Stimulated activated CD4-positive, alpha-beta T cell treated with anti-CD3 and anti-CD28 coated beads, Interleukin-15, amount 100 ng/mL, for 1 hour (primary cell): ENCODE measurements at places on chromosomes 2 and 18.

GRCh38 chr2:240351088-240351741 is 84.2 kb upstream of the GPC1 start:
- no peak for DNase-seq

- DNase-seq = no peak
Measured at GRCh38 chr2:235170536-235171521, 219.0 kb downstream of the SH3BP4 start.

GRCh38 chr2:200300065-200300464 is 6.4 kb upstream of the SPATS2L start:
- DNase-seq = no peak

GRCh38 chr18:23881778-23882177 is 132.8 kb upstream of the TTC39C start:
- DNase-seq = no peak

DNA sequence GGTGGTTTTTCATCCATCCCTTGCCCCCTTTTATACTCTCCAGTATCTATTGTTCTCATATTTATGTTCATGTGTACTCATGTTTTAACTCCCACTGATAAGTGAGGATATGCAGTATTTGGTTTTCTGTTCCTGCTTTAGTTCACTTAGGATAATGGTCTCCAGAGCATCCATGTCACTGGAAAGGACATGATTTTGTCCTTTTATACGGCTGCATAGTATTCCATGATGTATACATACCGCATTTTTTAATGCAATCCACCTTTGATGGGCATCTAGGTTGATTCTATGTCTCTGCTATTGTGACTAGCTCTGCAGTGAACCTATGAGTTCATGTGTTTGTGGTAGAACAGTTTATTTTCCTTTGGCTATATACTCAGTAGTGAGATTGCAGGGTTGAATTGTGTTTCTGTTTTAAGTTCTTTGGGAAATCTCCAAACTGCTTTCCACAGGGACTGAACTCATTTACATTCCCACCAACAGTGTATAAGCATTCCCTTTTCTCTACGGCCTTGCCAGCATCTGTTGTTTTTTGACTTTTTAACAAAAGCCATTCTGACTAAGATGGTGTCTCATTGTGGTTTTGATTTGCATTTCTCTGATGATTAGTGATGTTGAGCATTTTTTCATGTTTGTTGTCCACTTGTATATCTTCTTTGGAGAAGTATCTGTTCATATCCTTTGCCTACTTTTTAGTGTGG is 420.2 kb downstream of the THSD7B start:
- no peak for DNase-seq

- no peak for DNase-seq
Measured at GRCh38 chr2:200302940-200303727, 3.4 kb upstream of the SPATS2L start.

- no peak for DNase-seq
Measured at GRCh38 chr2:40471866-40472265, 20.0 kb upstream of the SLC8A1 start.

DNA sequence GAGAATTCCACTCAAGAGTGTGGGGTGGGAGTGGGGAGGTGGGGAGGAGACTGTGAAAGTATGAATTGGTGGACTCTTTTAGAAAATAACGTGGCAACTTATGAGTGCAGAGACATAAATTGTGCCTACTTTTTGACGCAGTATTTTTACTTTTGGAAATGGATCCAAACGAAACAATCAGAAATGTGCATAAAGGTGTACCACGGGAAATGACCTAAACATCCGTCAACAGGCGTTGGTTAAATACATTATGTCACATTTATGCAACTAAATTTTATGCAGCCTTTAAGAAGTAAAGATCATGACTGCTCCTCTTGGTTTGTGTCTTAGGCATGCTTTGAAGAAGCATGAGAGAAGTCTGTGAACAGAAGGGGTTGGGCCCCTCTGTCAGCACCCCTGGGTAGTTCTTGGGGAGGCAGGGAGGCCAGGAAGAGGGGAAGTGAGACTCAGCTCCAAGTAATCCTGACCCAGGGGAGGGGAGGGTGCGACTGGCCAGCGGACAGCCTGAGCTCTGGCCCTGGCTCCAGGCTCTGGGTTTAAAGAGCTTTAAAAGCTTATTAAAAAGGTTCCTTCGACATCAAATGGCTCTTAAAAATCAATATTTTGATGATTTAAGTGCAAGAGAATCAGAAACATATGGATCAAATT is 126.4 kb upstream of the HAAO start:
- no peak for DNase-seq

DNA sequence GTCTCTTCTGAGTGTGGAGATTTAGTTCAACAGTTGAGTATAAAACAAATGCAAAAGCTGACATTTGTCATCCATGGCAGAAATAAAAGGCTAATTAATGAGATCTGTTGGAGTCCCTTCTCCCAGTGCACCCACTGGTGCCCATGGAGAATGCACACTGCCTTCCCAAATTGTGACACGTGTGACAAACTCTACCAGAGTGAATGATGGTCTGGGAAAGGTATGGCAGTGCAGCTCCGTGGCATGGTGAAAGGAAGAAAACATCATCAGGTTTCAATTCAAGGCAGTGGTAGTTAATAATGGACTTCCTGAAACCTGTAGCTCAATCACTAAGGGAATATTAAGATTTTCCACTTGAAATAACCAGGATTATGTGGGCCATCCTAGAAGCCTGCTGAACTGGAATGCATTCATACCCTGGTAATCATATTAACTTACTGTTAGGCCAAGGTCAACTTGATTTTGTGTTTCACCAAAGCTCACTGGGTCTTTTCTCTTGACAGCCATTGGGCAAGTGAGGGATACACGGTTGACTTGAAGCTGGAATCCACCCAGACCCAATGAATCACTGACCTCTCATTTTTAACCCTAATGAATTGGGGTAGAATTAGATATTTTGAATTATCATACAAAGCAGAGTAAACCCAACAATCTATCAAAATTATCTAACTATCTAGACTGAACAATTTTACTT is 167.6 kb downstream of the AFF3 start:
- DNase-seq = no peak

DNA sequence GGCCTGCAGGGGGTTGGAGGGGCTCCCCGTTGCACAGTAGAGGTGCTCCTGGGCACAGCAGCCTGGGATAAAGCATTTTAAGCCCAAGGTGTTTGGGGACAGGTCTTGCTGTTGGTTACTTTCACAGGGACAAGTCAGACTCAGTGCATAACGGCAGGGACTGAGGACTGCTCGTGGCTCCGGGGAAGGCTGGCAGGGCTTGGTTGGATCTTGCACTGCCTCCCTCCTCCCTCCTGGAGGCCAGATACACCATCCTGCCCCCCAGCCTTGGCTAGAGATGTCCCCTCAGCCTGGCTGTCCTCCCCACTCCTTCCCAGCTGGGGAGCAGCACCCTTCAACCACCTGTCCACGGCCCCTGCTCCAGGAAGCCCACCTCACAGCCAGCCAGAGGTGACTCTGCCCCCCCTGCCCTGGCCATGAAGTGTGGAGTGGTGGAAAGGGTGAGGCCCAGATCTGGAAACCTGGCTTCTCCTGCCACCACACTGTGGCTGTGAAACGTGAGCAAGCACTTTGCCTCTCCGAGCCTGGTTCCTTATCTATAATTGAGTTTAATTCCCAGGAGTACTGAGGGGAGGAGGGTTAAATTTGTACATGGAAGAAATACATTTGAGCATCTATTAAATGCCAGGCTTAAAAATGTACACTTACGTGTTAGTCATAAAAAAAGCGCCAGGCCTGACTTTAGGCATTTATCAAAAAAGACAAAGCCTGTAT is 67.1 kb upstream of the TAF1B start:
- no peak for DNase-seq

- DNase-seq = no peak
Measured at GRCh38 chr2:161123531-161124030, 36.6 kb upstream of the TANK start.

DNA sequence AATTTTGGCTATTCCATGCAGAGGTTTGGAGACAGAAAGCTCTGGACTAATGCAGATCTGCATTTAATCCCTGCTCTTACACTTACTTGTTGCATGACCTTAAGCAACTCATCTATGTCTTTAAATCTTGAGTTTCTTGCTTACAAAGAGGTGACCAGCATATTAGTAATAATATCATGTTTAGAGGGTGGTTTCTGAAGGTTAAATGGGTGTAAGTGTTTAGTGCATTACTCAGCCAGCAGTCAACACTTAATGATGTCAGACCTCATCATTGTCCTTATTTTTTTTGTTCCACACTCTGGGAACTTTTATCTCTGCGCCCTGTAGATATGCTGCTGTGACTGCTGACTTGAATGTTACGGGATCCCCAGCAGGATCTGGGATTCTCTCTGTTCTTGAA is 1.7 kb downstream of the IL1RL1 start:
- DNase-seq = no peak

DNA sequence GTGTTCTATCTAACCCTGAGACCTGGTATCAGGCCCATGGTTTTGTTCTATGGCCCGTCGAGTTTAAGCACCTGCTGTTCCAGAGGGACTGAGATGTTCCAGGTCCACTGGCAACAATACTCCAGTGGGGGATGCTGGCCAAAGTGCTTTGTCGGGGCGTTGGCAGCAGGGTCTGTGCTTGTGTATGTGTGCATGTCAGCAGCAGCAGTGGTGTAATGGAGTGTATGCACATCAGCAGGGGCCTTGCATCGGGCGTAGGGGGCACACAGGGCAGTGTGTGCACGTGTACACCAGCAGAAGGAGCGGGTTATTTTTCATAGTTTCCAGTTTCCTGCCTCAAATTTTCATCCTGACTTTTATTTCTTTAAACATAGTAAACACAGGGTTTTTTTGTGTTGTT is 37.8 kb upstream of the THUMPD2 start:
- no peak for DNase-seq

GRCh38 chr18:54203914-54204313 is 20.6 kb downstream of the MBD2 start:
- DNase-seq = no peak
